ENCODE measurements at places on chromosomes 7 and 10. TPM values are rescaled to one million over a fixed set of nuclear protein-coding genes. Genes with fewer than 3 reads are reported as not detected.
A peak's percentile ranks its signal among the peaks of the same experiment; 100 is the strongest.

KCNIP2 gene
- not detected for polyA plus RNA-seq

PDGFA gene
- not detected for polyA plus RNA-seq

DNA sequence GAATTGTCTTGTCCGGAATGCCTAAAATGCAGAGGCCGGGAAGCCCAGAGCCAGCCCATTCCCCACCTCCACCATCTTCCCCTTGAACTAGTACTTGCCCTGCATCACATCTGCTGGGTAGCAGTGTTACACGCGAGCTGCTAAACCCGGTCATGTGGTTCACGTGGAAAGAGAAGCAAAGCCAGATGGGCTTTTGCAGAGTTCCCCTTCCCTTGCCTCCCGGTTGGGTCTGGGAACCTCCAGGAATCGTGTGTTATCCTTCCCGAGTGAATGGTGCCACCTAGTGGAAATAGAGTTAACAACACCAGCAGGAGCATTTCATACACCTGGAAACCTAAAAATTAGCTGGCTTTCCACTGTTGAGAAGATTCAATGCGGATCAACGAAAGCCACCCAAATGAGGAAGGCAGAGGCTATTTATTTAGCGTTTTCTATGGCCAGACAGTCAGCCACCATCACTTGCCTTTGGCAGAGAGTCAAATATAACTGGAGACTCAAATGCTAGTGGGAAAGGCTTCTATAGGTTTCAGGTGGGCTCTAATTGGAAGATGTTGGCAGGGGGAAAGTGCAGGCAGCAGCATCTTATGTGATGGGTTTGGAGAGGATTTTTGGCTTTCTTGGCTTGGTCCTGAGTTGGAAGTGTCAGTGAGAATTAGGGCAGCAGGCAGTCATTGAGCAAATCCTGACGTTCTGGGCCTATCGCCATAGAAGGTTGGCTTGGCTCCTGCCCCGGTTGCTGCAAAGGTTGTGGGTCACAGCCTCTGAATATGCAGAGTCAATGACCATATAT lies 12.9 kb upstream of the DENND2A start:
- DNase-seq, result peak; percentile 37

- DNase-seq, result no peak
Measured at GRCh38 chr10:10014846-10015245, 1002.8 kb upstream of the CELF2 start.

DNA sequence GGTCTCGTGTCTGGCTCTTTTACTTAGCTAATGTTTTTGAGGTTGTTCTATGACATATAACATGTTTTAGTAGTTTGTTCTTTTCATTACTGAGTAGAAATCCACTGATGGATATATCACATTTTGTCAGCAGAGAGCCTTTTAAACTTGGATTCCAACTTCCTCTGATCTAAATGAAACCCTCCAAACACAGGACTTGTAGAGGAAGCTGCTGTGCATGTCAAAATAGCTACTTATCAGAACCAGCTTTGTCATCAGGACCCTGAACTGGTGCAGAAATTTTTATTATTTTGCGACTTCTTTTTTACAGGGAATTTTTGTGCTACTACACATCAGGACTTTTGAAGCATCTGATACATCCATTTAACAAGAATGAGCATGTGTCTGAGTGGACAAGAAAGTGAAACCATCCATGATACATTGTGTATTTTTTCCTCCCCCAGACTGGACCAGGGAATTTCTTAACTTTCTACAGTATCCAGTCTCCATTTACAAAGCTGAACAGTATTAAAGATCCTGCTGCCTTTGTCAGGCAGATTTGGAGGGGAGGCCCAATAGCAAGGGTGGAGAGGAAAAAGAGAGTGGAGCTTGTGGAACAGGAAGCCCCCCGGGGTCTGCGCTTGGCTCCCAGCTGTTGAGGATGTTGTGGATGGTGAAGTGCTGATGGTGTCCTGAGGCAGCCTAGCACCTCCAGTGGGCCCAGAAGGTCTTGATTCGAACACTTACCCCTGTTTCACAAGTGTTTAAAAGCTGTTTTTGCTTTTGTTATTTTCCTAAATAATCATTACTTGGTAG lies 29.3 kb upstream of the MTPAP start:
- DNase-seq, result no peak

DNA sequence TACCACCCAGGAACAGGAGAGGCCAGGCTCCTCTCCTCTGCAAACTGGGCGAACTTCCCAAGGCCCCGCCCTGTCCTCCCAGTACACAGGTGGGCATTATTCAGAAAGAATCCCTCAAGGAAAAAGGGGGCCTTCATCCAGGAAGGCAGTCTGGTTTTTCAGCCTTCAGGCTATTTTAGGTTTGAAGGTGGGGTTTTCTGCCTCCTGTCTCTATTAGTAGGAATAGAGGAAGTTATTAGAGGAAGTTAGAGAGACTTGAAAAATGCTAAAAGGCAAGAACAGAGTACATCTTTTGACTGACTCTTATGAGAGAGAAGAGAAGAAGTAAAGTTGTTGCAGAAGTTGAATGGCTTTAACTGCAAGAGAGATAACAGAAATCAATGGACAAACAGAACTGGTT lies 250.9 kb upstream of the SORCS1 start:
- no peak for DNase-seq

Measured in immature natural killer cell (primary cell).